Stimulated activated CD4-positive, alpha-beta T cell treated with anti-CD3 and anti-CD28 coated beads, Interleukin-4, amount 100 ng/mL, for 4 hours (primary cell): ENCODE measurements at places on chromosomes 5 and 9.

DNA sequence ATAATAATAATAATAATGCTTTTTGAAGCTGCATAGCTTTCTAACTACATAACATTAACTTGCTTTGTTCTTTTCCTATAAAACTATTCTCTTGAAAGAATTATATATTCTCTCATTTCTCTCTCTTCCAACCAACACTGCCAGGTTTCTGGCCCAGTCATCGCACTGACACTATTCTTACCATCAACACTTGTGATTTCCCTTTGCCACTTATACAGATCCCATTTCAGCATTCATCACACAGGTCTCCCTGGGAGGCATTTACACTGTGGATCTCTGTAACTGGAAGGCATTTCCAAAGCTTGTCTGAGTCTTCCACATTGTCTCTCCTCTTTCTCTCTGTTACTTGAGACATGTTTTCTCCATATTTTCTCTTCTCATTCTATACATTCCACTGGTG, 777.8 kb upstream of the ACO1 start:
- no peak for DNase-seq

- DNase-seq: no peak
These were observed 139.6 kb downstream of the GLIS3 start for GRCh38 chr9:4160249-4160648.

- DNase-seq: no peak
These were observed 29.1 kb downstream of the TNC start for GRCh38 chr9:115088860-115089259.

GRCh38 chr5:10543585-10544040, 20.3 kb upstream of the ANKRD33B start:
- DNase-seq: no peak

GRCh38 chr5:67200809-67201562, 4.4 kb upstream of the CD180 start:
- DNase-seq: no peak

- no peak for DNase-seq
These were observed 55.0 kb upstream of the TRPC7 start for GRCh38 chr5:136420168-136420898.
